ENCODE measurements at places on chromosomes 2 and 18.

DNA sequence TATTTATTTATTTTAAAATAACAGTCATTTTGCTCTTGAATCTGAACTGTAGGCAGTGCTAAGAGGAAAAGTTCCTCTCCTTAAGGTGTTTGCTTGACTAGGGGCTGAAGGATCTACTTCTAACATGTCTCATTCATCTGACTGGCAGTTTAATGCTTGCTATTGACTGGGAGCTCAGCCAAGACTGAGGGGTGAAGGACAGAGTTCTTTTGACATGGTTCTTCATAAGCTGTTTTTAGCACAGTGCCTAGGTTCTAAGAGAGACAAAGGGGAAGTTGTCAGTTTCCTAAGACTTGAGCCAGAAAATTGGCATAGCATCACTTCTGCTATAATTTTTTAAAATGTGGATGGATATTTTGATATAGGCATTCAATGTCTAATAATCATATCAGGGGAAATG is 73.0 kb downstream of the COMMD1 start:
- no peak for DNase-seq

GRCh38 chr2:142873831-142874287 is 3.6 kb upstream of the KYNU start:
- no peak for DNase-seq

GRCh38 chr2:143697744-143698143 is 568.5 kb downstream of the ARHGAP15 start:
- DNase-seq = no peak

GRCh38 chr2:59529726-59530125 is 1023.7 kb downstream of the BCL11A start:
- DNase-seq = no peak

- DNase-seq = no peak
Observed at GRCh38 chr18:36849288-36850006, 20.5 kb downstream of the KIAA1328 start.

DNA sequence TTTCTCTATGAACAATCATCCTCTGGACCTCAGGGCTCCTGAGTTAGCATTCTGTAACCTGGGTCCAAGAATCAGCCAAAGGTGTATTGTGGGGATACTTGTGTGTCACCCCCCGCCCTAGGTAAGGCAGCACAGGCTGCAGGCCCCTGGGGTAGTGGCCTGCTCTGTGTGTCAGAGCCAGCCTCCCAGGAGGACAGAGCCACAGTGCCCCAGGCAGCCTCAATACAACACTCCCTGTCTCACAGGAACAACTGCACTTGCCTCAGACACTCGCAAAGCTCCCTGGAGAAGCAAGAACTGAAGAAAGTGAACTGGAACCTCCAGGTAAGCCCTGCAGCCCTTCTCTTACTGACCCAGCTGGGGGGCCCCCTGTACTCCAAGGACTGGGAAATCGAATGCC is 121.3 kb upstream of the PPP1CB start:
- no peak for DNase-seq

DNA sequence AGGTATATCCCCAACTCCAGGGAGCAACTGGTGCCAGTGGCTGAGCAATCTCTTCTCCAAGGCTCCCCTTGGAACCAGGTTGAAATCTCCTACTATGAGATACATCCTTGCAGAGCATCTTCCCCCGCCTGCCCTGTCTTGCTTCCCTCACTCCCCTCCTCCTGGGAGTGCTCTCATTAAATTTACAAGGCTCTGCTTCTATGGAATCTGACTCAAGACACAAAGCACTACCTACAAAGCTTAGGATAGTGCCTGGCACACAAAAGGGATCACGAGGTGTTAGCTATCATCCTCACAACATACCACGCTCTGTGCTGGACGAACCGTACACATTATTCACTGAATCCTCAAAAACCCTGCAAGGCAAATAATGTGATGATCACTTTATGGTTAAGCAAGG is 121.6 kb downstream of the GALNT14 start:
- no peak for DNase-seq

- DNase-seq = no peak
Observed at GRCh38 chr18:26017929-26018328, 72.5 kb downstream of the SS18 start.

GRCh38 chr2:74079522-74080341 is 68.0 kb downstream of the BOLA3 start:
- no peak for DNase-seq

DNA sequence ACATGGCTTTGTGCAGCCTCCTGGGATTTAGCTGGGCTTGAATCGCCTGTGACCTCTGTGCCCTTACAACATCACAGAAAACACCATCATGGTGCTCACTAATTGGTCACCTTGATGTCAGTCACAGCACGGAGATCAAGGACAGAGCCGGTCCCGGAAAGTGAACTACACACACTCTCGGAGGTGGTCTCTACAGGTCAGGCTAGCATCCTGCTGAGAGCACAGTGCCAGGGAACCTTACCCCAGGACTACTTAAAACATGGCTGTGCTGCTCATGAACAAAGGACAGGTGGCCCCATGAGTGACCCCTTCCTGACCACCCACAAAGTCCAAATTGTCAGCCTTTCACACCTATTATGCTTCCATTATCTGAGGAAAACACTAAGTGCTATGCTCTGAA is 1782.1 kb upstream of the CELF4 start:
- no peak for DNase-seq

GRCh38 chr18:741931-742512 is 29.6 kb upstream of the ENOSF1 start:
- no peak for DNase-seq

DNA sequence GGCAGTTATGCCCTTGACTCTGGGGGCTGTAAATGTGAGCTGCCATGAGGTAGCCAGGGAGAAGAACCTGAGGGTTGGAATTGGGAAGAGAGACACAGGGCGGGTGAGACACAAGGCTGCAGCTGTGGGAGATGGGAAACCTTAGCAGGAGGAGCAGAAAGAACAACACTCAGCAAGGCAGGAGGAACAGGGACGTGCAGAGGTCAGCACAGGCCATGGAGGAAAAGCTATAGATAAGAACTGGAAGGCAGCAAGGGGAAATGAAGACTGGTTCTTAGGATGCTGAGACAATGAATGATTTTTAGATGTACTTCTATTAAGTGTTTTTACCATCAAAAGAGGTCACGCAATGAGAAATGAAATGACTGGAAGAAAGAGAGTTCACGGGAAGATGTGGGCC is 80.2 kb downstream of the USP40 start:
- no peak for DNase-seq

DNA sequence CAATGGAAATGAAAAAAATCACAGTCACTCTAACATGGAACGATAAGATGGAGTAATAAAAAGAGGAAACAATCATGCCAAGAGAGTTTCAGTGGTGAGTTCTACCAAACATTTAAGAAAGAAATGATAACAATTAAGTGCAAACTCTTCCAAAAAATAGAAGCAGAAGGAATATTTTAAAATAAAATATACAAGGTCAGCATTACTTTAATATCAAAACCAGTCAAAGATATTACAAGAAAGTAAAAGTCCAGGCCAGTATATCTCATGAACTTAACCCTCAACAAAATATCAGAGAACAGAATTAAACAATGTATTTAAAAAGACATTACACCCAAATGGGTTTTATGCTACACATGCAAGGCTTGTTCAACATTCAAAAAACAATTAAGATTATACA is 829.4 kb downstream of the TRIB2 start:
- DNase-seq = no peak

GRCh38 chr2:157262248-157262647 is 4.7 kb downstream of the GALNT5 start:
- DNase-seq = no peak

DNA sequence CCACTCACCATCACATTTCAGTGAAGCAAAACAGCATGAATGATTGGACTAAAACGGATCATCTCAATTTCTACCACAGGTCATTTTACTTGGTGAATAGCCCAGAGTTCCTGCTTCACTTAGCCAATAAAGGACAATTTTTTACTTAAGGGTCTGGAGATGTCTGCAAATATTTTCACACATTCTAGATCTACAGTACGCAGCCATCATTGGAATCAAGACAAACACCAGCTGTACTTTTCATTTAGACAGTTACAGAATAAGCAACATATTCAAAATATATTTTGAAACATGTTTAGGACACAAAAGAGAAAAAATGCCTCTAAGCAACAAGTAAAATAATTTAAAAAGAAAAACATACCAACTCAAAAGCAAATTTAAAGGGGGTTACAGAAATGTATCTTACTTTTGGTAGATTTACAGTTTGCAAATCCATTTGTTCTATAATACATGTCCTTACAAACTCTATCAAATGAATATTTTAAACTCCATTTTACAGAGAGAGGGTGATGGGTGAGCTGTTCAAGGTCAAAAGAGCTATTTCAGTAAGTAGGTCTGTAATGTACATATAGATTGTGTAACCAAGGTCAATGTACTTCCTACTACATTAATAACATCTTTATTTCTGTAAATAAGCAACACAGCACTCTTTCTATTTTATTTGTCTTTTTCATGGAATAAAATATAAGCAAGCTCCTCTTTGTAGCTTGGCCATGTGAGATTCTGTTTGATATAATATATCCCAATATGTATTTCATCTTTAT is 13.4 kb downstream of the PPP1R1C start:
- DNase-seq = no peak

DNA sequence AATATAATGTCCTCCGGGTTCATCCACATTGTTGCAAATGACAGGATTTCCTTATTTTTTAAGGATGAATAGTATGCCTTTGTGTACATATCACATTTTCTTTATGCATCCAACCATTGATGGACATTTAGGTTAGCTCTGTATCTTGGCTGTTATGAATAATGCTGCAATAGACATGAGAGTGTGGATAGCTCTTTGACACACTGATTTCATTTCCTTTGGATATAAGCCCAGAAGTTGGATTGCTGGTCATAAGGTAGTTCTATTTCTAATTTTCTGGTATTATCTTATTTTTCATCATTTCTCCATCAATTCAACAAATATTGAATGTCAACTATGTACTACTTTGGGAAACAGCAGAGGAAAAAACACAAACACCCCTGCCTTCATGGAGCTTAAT is 423.3 kb downstream of the MTX2 start:
- DNase-seq = no peak

GRCh38 chr18:34222307-34223163 is 2.2 kb downstream of the NOL4 start:
- no peak for DNase-seq

DNA sequence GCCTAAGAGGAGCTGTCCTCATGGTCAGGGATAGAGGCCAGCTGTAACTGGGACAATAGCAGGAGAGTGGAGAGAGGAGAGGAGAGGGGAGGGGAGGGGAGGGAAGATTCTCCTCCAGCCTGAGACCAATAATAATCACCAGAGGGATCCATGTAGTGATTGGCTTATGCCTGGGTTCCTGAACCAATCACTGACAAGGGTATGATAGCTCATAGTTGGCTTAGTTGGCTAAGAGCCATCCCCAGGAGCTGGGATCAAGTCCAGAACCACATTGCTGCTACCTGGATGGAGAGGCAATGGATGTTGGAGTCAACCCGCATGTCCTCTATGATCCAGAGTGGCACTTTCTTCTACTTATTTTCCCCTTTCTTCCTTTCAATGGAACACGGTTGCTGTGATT is 7.7 kb upstream of the ST8SIA5 start:
- no peak for DNase-seq

- DNase-seq = no peak
Observed at GRCh38 chr2:69177785-69178636, 165.0 kb downstream of the ANTXR1 start.
